ENCODE measurements at places on chromosomes 12 and 14.

GRCh38 chr12:115387467-115387901 lies 703.5 kb upstream of the TBX3 start:
- no peak for DNase-seq

DNA sequence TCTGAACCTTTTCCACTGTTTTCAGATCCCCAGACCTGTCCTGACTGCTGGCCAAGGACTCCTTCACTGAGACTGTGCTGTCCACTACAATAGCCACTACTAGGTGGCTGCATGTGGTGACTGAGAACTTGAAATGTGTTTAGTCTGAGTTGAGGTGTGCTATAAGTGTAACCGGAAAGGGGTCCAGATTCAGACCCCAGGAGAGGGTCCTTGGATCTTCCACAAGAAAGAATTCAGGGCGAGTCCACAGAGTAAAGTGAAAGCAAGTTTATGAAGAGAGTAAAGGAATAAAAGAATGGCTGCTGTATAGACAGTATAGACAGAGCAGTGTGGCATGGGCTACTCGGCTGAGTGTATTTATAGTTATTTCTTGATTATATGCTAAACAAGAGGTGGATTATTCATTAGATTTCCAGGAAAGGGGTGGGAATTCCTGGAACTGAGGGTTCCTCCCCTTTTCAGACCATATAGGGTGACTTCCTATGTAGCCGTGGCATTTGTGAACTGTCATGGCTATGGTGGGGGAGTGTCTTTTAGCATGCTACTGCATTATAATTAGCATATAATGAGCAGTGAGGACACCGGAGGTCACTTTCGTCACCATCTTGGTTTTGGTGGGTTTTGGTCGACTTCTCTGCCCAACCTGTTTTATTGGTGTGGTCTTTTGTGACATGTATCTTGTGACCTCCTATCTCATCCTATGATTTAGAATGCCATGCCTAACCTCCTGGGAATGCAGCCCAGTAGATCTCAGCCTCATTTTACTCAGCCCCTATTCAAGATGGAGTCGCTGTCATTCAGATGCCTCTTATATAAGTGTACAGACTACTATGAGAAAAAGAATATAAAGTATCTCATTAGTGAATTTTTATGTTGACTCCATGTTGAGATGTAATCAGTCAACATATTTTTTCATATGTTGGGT lies 70.0 kb upstream of the SRSF5 start:
- DNase-seq, result peak; percentile 62

DNA sequence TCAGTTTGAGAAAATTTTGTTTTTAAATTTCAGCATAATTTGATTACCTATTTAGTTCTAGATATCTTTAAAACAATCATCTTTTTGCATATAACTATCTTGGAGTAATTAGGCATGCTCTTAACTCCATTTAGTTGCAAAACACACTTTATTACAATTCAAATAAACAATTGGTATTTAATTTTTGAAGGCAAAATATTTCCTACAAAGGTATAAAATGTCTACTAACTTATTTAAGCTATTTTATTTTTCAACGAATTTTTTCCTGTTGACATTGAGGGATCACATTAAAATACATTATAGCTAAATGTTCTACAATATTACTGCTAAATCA lies 8.3 kb downstream of the FOXA1 start:
- no peak for DNase-seq

- DNase-seq, result no peak
These were observed 34.1 kb downstream of the ERH start for GRCh38 chr14:69363964-69364363.
